Mesenteric fat pad (tissue), 1 donor: ENCODE measurements at places on chromosomes 3 and 15. TPM values are rescaled to one million over a fixed set of nuclear protein-coding genes. Genes with fewer than 3 reads are reported as not detected.
A peak's percentile ranks its signal among the peaks of the same experiment; 100 is the strongest.

- DNase-seq, result no peak
These were observed 73.4 kb downstream of the SLCO3A1 start for GRCh38 chr15:91926908-91927270.

SCN11A gene
- 0.32 TPM for total RNA-seq

GRCh38 chr3:12840591-12841148 is 695 bp downstream of the RPL32 start:
- DNase-seq, result no peak

GRCh38 chr15:63995789-63996188 is 50.5 kb downstream of the DAPK2 start:
- no peak for DNase-seq

HESX1 gene
- not detected for total RNA-seq

DNA sequence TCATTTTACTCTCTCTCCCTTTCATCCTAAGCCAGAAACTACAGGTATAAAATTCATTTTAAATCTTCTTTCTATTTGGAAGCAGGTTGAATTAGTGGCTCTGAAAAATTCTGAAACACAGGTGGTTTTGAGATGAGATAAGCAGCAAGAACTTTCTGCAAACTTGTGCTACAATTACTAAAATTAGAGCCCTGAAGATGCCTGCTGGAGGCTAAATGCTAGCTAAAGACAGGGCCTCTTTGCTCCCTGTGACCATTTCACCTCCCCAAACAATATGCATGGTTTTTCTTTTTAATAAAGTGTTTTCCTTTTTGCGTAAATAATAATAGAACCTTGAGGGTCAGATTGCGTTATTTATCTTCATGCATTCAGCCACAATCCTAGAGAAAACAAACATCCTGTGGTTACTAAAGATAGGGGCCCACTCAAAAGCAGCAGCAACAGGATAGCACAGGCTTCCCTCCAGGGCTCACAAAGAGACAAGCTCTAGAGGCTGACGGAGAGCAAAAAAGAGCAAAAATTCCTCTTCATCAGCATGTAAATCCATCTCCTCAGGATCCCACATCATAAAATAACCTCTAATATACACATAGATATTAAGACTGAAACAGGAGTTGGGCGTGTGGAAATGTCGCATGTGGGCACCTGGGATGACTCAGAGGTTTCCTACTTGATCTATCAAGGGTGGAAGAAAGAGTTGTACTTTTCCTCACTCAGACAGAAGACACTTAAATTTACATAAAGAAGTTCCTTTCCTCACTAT is 26.5 kb upstream of the CP start:
- no peak for DNase-seq

DNA sequence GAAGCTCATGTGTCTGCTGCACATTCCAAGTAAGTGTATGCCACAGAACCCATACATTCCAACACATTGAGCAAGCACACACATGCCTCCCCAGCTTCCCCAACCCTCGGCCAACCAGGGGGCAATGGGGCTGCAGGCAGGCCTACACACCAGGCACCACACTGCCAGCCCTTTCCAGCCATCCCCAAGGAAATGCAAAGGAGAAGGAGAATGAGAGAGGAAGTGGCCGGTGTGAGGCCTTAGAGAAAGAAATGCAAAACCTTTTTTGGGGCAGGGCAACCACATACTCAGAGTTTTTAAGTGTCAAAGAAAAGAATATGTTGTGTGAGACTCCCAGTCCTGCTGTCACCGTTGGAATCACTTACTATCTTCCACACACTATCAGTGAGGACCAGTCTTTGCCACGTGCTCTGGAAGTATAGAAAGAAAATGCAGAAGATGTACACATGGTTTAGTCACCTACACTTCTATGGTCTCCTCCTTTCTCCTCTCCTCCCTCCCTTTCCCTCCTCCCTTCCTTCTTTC is 11.1 kb downstream of the IGF2BP2 start:
- DNase-seq, result no peak

DNA sequence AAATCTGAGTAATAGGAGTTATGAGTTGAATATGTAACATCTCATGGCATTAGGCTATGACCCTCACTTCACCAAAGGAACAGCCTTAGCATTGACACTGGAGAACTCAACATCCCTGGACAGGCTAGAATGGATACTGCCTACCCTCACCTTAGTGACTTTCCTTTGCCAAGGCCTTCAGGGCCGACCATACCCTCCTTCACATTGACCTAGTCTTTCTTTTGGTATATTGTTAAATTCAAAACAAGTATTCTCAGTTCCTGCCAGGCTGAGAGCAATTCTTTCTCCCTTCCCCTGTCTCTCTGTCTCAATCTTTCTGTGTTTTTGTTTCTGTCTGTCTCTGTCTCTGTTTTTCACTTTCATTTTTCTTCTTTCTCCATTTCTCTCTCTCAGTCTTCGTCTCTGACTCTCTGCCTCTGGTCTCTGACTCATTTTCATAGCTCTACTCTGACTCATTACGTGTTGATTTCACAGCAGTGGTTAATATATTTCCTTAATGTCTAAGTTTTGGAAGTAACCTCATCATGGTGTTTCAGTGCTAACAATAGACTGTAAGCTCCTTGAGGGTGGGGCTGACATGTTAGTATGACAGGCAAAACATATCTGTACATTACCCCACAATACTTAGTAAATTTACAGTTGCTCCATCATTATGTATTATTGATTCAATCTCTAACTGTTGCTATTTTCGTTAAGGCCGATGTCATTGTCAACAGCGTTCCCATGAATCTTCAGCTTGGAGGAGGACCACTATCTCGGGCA is 32.5 kb downstream of the PARP15 start:
- DNase-seq, result no peak

DNA sequence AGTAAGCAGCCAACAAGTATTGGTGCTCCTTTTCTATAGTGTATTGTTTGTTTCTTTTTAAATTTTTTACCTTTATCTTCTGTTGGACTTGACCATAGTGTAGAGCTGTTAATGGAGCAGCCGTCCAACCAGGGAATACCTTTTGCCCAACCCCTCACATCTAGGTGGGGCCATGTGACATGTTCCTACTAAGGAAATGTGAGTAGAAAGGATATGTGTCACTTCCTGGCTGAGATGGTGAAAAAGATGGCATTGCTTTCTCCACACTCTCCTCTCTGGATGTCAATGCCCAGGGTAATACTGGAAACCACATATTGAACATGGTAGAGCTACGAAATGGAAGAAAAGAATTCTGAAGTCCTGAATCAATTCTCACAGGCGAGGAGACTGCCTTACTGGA is 218.8 kb downstream of the TBL1XR1 start:
- no peak for DNase-seq

GRCh38 chr3:17795711-17796110 is 53.3 kb upstream of the TBC1D5 start:
- no peak for DNase-seq

RETNLB gene
- total RNA-seq, result not detected

GABRR3 gene
- total RNA-seq, result not detected

GRCh38 chr15:51054535-51054934 is 40.2 kb downstream of the TNFAIP8L3 start:
- no peak for DNase-seq

DNA sequence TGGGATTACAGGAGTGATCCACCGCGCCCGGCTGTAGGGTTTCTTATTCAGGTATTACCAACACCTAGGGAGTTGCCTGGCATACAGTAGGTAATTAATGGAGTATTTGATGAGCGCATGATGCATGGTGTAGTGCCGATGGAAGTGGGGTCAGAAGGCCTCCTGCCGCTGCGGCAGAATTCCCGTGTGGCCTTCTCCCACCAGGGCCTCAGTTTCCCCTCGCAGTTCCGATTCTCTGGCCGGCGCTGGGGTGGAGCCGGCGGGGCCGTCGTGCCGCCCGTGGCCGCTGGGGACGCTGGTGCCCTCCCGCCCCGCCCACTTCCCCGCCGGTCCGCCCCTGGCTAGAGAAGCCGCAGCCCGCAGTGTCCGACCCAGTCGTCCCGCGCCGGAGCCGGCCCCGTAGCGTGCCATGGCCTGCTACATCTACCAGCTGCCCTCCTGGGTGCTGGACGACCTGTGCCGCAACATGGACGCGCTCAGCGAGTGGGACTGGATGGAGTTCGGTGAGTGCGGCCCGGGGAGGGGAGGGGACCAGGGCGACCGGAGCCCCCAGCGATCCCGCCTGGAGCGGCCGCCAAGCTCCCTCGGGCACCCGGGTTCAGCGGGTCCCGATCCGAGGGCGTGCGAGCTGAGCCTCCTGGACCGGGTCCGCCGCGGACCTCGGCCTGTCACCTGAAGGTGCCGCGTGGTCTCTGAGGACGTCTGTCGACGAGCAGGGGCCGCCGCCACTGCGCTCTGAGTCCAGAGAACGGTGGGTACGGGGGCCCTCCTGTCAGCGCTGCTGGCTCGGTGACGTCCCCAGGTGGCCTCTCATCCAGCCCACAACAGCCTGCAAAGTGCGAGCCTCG is at the start of gene IRAK2:
IRAK2 (plus strand) TSS at position 374 of the 848 bp plus-strand sequence; CDS start at position 410, 36 bp downstream.
- peak; percentile 94 for DNase-seq

SH2D7 gene
- not detected for total RNA-seq

RTP1 gene
- not detected for total RNA-seq

DNA sequence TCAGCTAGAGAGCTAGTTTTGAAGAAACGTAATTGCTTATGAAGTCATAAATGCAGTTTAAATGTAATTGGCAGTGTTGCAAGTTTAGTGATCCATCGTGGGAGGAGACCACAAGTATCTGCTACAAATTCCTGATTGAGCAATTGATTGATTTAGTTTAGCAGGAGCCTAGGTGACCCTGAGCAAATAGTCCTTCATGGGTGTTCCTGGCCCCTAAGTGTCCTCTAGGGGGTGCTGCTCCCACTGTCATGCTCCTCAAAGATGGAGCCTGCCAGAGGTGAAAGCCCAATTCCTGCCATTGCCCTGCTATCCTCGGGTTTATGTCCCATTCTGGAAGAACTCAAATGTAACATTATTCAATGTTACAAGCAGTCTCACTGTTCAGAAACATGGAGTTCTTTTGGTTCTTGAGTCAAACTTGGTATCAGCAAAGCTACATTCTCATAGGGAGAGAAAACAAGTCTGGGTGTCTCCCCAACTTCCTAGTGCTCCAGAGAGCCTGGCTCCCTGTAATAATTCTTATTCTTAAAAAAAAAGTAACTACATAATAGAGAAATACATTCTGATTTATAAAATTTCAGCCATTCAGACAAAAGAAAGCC is 29.8 kb upstream of the SENP5 start:
- no peak for DNase-seq

DNA sequence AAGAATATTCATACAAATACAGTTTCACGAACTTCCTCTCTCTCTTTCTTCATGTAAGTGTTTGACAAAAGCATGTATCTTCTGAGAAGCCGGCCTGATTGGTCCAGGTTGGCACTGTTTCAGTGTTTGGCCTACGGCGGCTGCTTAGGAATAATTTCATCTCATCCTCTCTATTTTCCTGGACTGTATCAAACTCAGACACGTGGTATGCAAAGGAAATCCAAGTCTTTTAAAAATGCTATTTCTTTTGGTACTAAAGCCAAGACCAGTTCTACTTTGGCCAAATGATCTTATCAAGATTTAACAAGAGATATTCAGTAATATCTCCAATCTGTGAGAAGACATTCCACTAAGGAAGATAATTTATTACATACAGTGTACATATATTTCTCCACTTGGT is 152.8 kb downstream of the TIGIT start:
- no peak for DNase-seq

- no peak for DNase-seq
These were observed 110.1 kb upstream of the MLF1 start for GRCh38 chr3:158460926-158461325.

DNA sequence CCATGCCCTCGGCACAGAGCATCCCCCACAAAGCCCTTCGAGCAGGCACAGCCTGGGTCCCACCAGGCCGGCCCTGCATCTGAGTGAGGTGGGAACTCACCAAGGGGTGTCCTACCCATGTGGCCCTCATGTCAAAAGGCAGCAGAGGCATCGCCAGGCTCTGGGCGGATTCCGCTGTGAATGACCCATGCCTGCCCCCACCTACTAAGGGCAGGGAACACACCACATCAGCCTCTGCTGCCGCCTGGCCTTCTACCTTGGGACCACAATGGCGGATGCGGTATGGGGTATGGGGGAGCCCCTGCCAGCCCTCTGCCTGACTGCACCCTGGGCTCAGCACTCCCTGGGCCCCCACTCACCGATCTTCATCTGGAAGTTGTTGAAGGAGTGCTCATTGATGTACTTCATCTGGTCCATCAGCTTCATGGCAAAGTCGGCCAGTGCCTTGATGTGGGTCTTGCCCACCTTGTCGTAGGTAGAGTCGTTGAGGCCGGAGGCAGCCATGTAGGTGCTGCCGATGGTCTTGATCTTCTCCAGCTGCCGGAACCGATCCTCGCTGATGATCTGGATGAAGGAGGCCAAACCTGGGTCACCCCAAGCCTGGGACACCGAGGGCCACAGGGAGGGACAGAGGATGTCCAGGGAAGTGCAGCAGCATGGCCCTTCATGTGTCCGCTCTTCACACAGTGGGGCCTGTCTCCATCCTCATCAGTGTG is 87.8 kb downstream of the SEC22A start:
- peak; percentile 85 for DNase-seq

GRCh38 chr15:62791694-62792093 is 250.9 kb upstream of the TPM1 start:
- no peak for DNase-seq

GRCh38 chr15:81983497-81983896 is 62.3 kb downstream of the MEX3B start:
- no peak for DNase-seq

CFAP100 gene
- not detected for total RNA-seq

- no peak for DNase-seq
These were observed 15.0 kb downstream of the PLS1 start for GRCh38 chr3:142611206-142611605.

DNA sequence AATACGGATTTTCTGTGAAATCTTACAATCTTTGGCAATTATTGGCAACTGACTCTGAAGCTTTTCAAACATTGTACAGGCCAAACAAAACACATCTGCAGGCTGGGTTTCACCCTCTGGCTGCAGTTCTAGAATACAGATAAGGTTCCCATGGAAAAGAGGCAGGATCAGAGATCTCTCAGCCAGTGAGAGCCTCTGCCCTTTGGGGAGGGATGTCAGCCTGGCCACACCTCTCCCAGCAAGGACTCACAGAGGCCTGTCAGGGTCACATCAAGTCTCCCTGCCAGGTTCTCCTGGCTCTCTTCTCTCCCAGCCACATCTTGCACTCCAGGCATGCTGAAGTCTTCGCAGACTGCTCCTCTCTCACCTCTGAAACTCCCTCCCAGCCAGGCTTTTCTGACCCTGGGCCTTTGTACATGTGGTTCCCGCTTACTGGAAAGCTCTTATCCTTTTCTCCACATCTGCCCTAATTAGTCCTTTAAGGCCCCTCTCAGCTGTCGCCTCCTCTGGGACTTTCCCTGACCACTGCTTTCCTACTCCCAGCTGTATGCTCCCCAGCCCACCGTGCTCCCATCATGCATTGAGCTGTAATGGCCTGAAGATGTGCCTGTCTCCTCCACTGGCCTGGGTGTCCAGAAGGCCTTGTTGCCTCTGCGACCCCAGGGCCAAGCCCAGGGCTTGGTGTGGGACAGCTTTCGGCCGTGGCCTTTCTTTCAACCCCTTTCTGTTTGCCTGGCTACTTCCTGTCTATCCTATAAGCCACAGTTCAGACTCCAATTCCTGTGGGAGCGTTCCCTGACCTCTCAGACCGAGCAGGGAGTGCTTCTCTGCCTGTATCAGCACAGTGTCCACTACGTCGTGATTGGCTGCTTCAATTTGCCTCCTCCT is 4.3 kb downstream of the RBP1 start:
- DNase-seq, result no peak
